ENCODE measurements at places on chromosomes 6 and 20. TPM values are rescaled to one million over a fixed set of nuclear protein-coding genes. Genes with fewer than 3 reads are reported as not detected.

Gene TP53INP2
- total RNA-seq: 14.3 TPM

DNA sequence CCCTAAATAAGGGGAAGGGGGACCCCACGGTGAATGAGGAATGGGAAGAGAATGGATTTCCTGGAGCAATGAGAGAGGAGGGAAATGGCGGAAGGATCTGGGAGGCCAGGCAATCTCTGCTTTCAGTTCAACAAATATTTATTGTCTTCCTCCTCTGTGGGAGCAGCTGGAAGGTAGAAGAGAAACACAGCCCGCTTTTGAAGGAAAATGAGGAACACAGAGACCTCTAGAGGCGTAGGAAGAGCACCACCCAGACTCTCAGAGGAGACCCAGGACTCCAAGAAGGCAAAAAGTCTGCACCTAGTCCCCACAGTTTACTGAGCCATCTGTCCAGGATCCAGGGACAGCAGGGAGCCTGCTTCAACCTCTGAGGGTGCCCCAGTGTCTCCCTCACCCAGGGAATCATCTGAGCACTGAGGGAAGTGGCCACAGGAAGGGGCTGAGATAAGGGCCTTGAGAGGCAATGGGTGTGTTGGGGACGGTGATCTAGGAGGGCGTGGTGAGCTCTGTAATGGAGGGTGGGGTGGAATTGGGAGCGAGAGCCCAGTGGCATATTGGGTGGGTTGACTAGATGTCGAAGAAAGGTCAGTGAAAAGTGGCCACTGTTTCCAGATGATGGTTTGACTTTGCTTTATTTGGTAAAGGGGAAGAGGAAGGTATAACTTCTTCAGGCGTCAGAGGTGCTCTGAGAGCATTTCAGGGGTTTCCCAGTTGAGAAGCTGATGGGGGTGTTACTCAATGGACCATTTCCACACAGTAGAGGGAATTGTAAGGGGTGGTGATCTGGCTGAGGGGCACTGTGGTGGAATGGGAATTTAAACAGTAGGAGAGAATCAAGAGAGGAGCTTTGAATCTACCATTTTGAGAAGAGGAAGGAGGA lies 610 bp downstream of the PSORS1C1 start:
- no peak for DNase-seq

- peak; percentile 48 for DNase-seq
These were observed 105.2 kb upstream of the CARMIL1 start for GRCh38 chr6:25173951-25174474.

Gene PLAGL1
- total RNA-seq: 20.4 TPM

Gene COL10A1
- not detected for total RNA-seq

- DNase-seq: no peak
These were observed 25.0 kb downstream of the POLR1C start for GRCh38 chr6:43541774-43542471.

Gene TUBB2A
- total RNA-seq: 6.4 TPM

DNA sequence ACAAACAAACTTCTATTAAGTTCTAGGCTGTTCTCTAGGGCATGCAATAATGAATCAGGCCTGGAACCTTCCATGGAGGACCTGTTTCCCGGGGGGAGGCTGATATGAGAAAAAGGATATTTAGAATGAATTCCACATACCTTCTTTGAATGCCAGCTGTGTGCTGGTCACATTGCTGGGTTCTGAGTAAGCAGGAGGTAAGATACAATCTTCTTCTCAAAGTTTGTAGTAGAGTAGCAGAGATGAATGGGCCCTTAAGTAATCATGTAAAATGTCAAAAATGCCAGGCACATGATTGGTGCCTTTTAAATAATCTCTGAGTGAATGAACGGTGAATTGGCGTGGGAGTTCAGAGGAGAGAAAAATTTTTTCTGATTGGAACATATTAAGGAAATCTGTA lies 47.4 kb downstream of the TGM2 start:
- no peak for DNase-seq

Gene USP49
- total RNA-seq: 4.2 TPM

Data from adrenal gland (tissue), 19 donors.